ENCODE measurements at places on chromosomes 7 and 10. TPM values are rescaled to one million over a fixed set of nuclear protein-coding genes. Genes with fewer than 3 reads are reported as not detected.

The AGR2 gene
- not detected for total RNA-seq

- H3K36me3 ChIP-seq = no peaks in the 10 kb centered on the region
- H3K27ac ChIP-seq = no peak overlapping the region
- H3K4me1 ChIP-seq = no peaks in the 10 kb centered on the region
- peaks cover 2% of the 10 kb centered on the region for H3K27me3 ChIP-seq
These were observed 283.7 kb upstream of the ZMIZ1 start for GRCh38 chr10:78785066-78785465.

GRCh38 chr7:105149827-105150226 is 135.8 kb downstream of the KMT2E start:
- peaks cover 3% of the 10 kb centered on the region for H3K36me3 ChIP-seq
- no peak for DNase-seq
- no peaks in the 10 kb centered on the region for H3K27me3 ChIP-seq
- no peak overlapping the region for H3K4me3 ChIP-seq
- H3K27ac ChIP-seq = no peak overlapping the region

The STYXL1 gene
- 26.9 TPM for total RNA-seq

GRCh38 chr7:158072991-158073730 is 514.5 kb downstream of the PTPRN2 start:
- no peak overlapping the region for H3K27ac ChIP-seq
- no peak overlapping the region for H3K4me3 ChIP-seq
- no peak for DNase-seq
- no peaks in the 10 kb centered on the region for H3K4me1 ChIP-seq
- no peaks in the 10 kb centered on the region for H3K36me3 ChIP-seq

DNA sequence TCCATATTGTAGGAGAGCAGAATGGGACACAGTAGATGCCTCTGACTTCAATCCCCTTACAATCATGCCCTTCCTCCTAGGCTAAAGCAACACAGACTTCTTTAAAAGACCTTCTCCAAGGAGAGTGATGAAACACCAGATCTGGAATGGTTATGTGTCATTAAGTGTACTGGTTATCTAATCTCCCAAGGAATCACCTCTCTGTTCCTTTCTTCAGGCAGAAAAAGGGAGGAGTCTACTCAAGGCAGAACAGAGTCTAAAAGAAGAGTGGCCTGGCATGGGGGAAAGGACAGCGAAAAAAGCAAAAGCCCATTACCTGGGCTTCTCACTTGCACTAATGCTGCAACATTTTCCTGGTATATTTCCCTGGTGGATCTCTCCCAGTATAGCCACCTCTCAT is 2.9 kb downstream of the ELMO1 start:
- peaks cover 58% of the 10 kb centered on the region for H3K4me1 ChIP-seq
- no peaks in the 10 kb centered on the region for H3K27me3 ChIP-seq

GRCh38 chr10:131911451-131911850 is 10.6 kb downstream of the PPP2R2D start:
- no peak for DNase-seq
- no peaks in the 10 kb centered on the region for H3K27me3 ChIP-seq
- H3K27ac ChIP-seq = no peak overlapping the region
- peaks cover 72% of the 10 kb centered on the region for H3K4me1 ChIP-seq
- peaks cover 54% of the 10 kb centered on the region for H3K36me3 ChIP-seq

The CYCS gene
- total RNA-seq = 266 TPM

The FASTK gene
- total RNA-seq = 54.0 TPM

The GPR26 gene
- total RNA-seq = not detected

DNA sequence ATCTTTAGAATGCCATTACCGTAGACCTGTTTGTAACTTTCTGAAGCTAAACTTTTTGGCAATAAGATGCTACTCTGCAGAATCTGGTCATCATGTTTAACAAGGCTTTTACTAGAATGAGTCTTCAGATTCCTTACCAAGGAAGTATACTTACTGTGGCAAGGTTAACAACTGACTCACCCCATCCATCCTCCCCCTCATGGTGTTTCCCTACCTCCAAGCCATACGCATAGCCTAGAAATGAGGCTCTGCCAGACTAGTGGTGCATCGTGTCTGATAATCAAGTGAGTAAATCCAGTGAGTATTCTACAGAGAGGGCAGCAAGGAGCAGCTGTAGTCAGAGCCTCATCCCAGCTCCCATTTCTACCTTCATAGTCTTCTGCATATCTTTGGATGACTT is 223.6 kb downstream of the IPMK start:
- no peak overlapping the region for H3K4me3 ChIP-seq
- H3K36me3 ChIP-seq = no peaks in the 10 kb centered on the region
- H3K27me3 ChIP-seq = peaks cover 1% of the 10 kb centered on the region
- no peak for DNase-seq
- no peaks in the 10 kb centered on the region for H3K4me1 ChIP-seq

The HTR5A gene
- total RNA-seq = not detected

The MEOX2 gene
- total RNA-seq = not detected

The NRCAM gene
- 3.8 TPM for total RNA-seq

- H3K4me1 ChIP-seq = peaks cover 40% of the 10 kb centered on the region
- H3K36me3 ChIP-seq = no peaks in the 10 kb centered on the region
- no peak overlapping the region for H3K27ac ChIP-seq
- DNase-seq = no peak
- H3K27me3 ChIP-seq = peaks cover 2% of the 10 kb centered on the region
These were observed 49.9 kb downstream of the CDHR3 start for GRCh38 chr7:106012935-106013439.

DNA sequence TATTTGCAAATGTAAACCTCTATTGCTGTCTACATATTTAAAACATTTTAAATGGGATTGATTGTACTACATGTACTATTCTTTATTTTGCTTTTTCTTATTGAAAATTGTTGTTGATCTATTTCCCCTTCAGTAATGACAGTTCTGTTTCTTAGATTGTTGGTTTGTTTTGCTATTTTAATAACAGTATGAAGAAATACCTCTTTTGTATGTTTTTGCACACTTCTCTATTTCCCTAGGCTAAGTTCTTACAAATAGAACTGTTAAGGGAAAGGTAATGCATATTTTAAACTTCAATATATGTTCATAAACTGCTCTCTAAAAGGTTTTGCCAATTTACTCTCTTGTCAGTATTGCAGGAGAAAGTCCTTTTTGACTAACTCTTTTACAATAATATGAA is 195.0 kb upstream of the PRPS1L1 start:
- peaks cover 2% of the 10 kb centered on the region for H3K27me3 ChIP-seq
- H3K36me3 ChIP-seq = no peaks in the 10 kb centered on the region
- no peak overlapping the region for H3K27ac ChIP-seq
